ENCODE measurements at places on chromosomes 2 and 18.

DNA sequence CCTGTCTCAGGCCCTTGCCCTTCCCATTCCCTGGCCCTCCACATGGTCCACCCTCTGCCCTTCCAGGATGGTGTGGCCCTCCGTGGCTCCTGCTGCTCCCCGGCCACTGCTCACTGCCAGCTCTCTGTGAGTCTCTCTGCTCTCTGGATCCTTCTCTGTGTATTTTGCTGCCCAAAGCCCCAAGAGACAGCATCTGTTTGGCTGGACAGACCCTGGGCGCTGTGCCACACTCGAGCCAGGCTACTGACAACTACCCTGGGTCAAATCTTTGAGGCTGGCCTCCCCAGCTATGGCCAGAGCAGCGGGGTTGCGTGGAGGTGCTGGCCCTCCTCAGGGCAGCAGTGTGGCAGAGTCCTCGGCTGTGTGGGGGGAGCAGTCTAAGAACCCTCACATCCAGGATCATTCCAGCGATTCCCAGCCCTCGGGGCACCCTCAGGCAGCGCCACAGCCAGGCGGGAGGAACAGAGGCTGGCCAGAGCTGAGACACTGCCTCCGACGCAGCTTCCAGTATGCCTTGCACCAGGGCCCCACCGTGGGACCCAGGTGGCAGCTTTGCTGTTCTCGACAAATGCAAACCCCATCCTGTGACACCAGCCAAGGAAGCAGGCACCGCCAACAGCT, 139.4 kb upstream of the GLI2 start:
- no peak for DNase-seq

GRCh38 chr18:40962784-40963183, 992.2 kb upstream of the PIK3C3 start:
- no peak for DNase-seq

DNA sequence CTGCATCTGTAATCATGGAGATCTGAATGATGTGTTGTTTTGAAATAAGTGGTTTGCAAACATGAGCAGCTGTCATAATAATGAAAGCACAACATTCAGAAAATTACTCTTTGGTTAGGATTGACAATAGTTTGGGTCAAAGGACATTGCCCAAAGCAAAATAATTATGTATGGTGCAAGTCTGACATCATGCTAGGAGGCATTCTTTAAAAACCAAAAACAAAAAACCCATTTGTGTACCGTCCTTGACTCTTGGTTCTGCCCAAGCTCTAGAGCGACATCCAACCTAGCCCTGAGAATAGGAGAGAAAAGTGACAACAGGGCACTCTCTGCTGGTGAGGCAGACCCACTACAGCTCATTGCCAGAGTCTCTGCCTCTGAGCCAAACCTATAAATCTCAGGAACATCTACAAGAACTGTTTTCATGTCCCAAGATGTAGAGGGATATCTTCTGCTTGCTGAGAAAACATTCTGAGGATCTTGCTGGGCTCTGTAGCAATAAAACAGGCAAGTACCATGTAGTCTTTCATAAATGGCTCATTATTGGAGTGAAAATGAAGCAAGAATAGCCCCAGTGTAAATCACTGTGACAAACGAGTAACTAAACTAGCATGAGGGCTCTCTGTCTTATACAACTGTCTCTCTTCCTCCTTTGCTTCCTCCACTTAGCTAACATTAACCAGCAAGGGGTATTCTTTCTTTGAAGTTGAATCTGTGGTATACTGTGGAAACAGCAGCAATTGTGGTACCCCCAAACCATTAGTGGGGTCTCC, 266.8 kb upstream of the CXCR4 start:
- no peak for DNase-seq

GRCh38 chr2:113700186-113700841, 56.1 kb downstream of the SLC35F5 start:
- peak; percentile 45 for DNase-seq

- no peak for DNase-seq
Measured at GRCh38 chr2:188523919-188524318, 232.2 kb downstream of the GULP1 start.

- no peak for DNase-seq
Measured at GRCh38 chr2:100011272-100011731, 131.1 kb downstream of the AFF3 start.

DNA sequence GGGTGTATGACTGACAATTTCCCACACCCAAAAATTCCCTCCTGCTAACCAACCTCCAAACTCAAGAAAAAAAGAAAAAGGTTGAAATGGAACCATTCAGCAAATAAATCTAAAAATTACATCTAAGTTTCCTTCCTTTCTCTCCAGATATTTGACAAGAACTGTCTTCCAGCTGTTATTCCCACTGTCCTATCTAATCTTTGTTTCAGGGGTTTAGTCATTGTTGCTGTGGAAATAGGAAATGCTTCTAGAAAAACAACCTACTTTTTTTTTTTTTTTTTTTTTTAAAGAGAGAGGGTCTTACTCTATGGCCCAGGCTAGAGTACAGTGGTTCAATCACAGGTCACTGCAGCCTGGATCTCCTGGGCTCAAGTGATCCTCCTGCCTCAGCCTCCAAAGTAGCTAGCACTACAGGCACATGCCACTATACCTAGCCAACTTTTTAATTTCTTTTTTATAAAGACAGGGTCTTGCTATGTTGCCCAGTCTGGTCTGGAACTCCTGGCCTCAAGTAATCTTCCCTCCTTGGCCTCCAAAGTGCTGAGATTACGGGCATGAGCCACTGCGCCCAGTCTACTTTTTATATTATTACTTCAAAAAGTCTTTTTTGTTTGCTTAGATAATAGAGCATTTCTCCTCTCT, 88.1 kb downstream of the ITSN2 start:
- no peak for DNase-seq

GRCh38 chr2:182406221-182406620, 20.6 kb downstream of the PDE1A start:
- no peak for DNase-seq

DNA sequence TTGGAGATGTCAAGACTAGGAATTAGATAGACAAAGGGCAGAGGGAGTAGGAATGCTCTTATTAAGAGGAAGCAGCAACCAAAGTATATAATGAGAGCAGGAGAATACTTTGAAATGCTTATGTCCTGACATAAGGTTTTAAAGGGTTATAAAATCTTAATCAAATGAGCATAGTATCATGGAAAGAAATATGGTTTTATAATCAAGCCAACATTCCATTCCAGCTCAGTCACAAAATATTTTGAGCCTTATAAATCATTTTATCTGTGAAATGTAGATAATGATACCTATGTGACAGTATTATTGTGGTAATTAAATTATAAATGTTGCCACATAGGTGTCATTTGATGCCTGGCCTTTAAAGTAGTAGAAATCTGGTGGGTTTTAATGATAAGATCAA, 17.6 kb downstream of the VSNL1 start:
- DNase-seq, result no peak

GRCh38 chr18:74544898-74545297, 10.6 kb downstream of the CNDP1 start:
- no peak for DNase-seq

DNA sequence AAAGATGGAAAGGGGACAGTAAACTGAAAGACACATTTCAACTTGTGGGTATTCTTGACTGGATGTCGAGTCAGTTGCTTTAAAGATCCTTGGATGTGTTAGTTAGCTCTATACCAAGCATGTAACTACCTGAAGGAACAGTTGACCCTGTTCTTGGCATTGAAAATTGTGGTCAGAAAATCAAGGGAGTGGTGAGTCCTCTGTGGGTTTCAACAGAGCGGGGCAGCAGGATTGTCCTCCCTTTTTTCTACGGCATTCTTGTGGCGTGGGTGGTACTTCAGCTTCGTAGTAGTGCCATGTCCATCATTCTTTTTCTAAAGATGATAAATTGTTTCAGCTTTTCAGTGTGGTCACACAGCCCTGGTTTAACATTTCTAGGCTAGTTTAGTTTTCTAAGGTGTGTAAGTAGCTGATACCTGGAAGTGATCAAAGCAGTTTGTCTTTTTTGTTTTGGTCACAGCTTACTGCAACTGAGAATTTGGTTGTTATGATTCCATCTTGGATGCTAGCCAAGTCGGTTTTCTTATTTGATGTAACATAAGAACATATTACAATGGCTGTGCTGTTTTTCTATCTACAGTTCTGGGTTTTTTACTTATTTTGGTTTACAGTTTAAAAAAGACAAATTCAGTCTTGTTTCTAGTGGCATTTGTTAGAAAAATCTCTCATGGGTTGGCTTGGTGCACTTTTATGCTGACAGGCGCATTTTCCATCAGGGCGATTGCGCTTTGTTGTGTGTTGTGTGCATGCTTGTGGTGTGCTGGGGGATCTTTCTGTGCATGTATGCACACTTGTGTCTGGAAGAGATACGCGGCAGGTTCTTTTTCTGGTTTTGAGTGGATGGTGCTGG, 84.7 kb downstream of the ZNF407 start:
- no peak for DNase-seq

DNA sequence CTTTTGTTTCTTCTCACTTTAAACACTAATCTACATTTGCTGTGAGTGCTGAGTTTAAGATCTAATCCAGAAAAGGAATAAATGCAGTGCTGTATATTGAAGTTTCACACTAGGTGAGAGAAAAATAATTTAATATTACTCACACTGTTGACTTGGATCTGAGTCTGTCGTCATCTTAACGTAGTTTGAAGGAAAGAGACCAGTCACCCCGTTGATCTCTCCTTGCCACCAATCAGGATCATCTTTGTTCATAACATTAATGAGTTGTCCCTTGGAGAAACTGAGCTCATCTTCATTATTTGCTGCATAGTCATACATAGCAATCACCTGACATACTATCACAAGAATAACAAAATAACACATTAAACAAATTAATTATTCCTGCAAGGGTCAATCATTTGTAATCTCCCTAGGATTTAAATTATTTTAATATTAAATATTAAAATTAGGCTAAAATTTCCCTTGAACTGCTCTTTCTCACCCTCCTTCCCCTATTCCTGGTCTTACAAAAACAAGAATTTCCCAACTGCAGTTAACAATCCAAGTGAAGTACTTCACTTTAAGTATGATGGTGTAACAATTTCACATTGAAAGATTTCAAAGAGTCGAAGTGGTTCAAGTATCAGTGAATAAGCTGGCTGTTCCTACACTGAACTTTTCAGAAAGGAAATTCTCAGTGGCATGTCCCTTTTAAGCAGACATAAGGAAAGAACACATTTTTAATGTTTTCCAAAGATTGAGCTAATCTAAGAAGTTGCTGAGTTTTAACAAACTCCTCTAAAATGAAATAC, 71.3 kb downstream of the FAM228A start:
- DNase-seq, result no peak

DNA sequence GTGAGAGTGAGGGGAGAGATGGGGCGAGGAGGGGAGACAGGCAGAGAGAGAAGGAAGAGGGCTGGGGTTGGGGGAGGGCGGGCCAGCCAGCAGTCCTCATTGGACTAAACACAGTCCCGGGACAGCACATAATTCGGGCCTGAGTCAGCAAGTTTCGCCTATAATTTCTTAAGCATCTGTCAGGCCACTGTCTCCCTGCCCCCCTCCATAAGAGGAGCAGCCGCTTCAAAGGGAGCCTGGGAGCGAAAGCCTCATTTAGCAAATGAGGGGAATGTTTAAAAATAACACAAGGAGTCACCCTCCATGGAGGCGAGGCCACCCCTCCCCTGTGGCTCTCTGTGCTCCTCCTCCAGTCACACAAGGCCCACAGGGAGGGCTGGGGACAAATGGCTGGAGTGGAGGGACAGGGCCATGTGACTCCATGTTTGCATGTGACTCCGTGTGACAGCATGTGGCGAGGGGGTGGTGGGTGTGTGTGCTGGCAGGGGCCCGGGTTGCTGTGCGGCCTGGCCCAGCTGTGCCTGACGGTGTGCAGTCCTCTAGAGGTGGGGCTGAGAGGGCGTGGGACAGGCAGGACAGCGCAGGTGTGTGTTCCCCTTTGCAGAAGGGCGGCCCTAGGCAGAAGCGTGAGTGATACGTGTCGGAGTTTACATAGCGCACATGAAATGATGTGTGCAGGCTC, 162.4 kb downstream of the CELF4 start:
- no peak for DNase-seq

GRCh38 chr2:31886700-31887099, 124.1 kb downstream of the MEMO1 start:
- no peak for DNase-seq

GRCh38 chr18:45024357-45025088, 343.8 kb downstream of the SETBP1 start:
- no peak for DNase-seq

DNA sequence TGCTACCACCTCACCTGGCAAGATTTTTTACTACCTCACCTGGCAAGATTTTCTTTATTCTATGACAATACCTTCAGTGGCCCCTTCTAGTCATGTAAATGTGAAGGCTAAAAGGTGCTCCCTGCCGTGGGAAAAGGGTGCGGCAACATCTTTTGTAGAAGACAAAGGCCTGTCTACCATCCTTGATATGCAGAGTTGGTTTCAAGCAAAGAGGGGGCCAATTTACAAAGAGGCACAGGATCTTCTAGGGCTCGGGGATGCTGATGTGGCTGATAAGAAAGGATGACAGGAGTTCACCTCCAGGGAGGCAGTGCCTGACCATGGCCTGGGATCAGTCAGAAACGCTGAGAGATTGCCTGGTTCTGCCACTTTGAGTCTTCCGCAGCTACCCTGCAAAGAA, 165.4 kb upstream of the SLC1A4 start:
- no peak for DNase-seq

DNA sequence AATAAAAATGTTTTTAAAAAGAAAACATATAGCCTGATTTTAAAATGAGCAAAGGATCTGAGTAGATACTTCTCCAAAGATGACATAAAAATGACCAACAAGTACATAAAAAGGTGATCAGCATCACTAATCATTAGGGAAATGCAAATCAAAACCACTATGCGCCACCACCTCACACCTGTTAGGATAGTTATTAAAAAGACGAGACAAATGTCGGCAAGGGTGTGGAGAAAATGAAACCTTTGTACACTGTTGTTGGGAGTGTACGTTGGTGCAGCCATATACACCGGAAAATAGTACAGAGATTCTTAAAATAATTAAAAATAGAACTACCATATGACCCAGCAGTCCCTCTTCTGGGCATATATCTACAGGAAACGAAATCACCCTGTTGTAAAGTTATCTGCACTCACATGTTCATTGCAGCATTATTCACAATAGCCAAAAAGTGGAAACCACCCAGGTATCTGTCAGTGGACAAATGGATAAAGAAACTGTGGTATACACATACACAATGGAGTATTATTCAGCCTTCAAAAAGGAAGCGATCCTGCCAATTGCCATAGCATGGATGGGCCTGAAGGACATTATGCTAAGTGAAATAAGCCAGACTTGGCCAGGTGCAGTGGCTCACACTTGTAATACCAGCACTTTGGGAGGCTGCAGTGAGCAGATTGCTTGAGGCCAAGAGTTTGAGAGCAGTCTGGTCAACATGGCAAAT, 91.6 kb downstream of the PRKRA start:
- DNase-seq, result no peak

DNA sequence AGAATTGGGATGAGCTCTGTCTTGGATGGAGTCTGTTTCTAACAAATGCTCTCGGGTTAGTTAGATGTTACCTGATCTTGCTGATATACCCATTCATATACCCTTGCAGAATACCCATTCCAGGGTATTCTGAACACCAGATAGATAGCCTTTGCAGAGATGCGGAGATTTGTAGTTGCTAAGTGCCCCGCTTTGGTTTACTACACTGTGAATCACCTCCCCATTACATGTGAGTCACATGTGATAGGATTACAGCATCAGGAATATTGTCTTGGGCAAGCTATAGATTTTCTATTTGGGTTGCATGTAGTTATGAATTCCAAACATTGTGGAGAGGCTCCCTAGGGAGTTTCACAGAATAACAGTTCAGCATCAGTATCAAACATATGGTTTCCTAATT, 3.8 kb downstream of the VSNL1 start:
- no peak for DNase-seq

- no peak for DNase-seq
Measured at GRCh38 chr2:27263287-27264252, 723 bp upstream of the SLC30A3 start.
